Vagina (tissue), 2 donors: ENCODE measurements at places on chromosomes 1 and 21.

GRCh38 chr1:6614019-6614928 lies 743 bp downstream of the PHF13 start:
- no peak for DNase-seq

DNA sequence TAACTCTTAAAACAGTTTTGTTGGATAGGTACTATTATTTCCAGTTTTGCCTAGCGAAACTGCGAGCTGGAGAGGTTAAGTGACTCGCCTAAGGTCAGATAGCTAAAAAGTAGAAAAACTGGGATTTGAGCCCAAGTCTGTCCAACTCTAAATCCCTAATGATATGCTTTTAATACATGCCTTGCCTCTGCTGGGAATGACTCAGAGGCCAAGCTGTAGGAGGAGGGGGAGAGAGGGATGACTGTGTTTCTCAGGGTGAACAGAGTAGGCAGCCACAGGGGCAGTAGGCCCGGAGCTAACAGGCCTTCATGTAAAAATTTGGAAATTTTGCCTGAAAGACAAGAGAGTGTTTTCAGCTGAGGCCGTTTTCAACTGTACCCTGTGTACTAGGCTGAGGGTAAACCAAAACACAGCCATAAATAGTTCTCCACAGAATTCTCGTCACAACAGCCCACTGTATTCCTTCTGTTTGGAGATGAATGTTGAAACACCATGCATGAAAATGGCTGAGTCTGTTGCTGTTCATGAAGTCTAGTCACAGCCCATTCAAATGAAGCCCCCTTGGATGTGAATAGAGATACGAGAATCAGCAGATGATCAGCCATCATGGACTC lies 107.5 kb upstream of the HOOK1 start:
- DNase-seq = no peak

- no peak for DNase-seq
Measured at GRCh38 chr1:93244298-93245069, 64.0 kb downstream of the CCDC18 start.

- DNase-seq = no peak
Measured at GRCh38 chr1:98672189-98672588, 10.7 kb downstream of the SNX7 start.

DNA sequence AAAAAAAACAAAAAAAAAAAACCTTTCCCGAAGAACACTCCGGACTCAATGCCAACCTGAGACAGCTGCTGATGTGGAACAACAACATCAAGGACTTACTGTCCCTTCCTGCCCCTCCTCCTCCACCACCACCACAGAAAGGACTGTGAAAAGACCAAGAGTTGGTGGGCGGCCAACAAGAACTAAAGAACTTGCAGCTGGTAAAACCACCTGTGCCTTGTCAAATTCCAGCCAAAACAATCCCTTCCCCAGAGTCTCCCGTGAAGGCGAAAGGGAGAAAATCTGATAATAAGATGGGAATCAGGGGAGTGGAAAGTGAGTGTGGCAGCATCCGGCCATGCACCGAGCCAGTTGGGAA lies 88.9 kb downstream of the PROX1 start:
- DNase-seq = no peak
